ENCODE measurements at places on chromosomes 5 and 9.

- DNase-seq: no peak
Measured at GRCh38 chr5:32859211-32859641, 148.1 kb downstream of the NPR3 start.

DNA sequence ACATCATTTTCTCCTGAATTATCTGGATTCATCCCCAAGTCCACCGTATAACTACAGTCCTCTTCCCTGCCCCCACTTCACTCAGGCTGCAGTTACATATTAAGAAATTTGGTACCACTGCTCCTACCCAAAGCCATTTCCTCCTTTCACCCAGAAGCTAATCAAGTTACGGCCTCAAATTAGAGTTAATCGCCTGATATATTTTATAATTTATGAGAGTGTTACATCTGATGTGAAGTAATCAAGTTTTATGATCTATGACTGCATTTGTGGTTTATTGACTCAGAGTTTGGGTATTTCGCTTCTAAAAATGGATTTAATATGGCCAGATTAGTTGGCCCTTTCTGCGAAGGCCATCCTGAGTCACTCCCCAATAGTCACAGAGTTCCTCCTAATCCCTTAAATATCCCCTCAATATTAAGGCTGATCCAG is 223.6 kb upstream of the KIF2A start:
- no peak for DNase-seq

DNA sequence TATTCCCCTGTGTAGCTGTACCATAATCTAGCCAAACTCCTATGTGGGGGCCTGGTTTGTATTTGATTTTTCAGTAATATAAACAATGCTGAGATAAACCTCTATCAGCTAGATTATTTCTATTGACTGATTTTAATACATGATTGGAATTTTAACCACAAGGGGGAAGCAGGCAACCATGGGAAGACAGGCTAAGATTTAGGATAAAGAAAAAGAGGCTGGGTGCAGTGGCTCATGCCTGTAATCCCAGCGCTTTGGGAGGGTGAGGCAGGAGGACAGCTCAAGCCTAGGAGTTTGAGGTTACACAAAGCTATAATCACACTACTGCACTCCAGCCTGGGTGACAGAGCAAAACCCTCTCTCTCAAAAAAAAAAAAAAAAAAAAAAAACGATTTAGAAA is 18.1 kb upstream of the GPX3 start:
- DNase-seq: no peak

- DNase-seq: no peak
Measured at GRCh38 chr5:113162770-113163169, 186.2 kb downstream of the DCP2 start.

- peak; percentile 26 for DNase-seq
Measured at GRCh38 chr9:135701959-135702721, at the start of gene KCNT1. TSS of gene KCNT1 (plus strand) at chr9:135702185. CDS start at chr9:135702259, 74 bp downstream.

- DNase-seq: no peak
Measured at GRCh38 chr5:122287101-122287500, 24.9 kb upstream of the SNCAIP start.

All from activated CD4-positive, alpha-beta T cell treated with anti-CD3 and anti-CD28 coated beads for 1 hour (primary cell).